Urinary bladder (tissue), 4 donors: ENCODE measurements at places on chromosomes 3 and 15.

DNA sequence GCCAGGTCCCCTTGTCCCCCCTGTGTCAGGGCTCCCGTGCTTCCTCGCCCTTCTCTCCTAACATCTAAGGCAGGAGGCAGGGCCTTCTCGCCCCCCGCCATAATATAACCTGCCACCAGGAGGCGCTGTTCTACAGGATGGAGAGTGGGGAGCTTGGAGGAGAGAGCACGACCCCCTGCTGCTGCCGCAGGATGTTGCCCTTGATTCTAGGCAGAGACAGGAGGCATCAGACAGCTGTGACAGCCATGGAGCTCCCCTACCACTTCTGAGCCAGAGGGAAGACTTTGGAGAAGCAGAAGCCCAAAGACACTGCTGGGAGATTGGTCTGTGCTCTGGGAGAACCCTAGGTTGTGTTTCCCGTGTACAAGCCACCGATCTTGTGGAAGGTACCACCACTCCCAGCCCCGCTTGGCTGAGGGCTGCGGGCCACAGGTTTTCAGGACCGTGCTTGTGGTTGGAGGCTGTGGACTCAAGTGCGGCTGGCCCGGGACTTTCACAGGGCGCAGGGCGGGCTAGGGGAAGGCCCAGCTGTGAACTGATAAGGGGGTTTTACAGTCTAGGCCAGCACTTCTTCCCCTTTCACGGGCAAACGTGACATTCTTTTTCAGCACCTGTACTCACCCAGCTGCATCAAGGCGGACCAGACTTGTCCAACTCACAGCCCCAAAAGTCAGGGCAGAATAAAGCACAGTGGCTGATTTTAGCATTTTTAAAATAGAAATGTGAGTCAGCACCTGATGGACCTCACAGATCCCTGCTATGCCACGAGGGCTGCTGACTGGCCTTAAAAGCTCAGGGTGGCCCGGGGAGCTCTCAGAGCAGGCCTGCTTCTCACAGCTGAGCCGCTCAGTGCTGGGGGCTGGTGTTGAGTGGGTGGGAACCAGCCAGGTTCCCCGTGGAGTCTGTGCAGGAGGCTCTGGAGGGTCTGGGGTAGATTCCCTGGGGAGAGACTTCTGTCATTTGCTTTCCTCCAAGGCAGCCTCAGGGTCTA, 2.6 kb upstream of the TIGIT start:
- no peak for DNase-seq

GRCh38 chr3:67415511-67415910, 238.9 kb downstream of the SUCLG2 start:
- DNase-seq, result no peak

GRCh38 chr3:142588703-142589102, 7.5 kb upstream of the PLS1 start:
- no peak for DNase-seq

GRCh38 chr15:88894348-88894818, 961 bp downstream of the HAPLN3 start:
- no peak for DNase-seq

DNA sequence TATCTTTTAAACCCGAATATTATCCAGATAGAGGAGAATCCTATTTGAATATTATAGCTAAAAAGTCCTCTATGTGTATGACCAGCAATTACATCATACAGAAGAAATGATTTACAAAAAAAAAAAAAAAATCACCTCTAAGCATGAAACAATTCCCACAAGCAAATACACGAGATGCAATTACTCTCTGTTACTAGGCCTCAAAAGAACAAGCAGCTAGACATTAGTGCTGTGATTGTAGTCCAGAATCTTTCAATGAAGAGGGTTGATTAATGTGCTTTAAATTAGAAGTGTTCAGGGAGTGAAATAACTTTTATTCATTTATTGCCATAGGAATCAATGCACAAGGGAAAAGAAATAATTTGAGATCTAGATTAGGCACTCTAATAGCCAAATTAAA, 1379.5 kb upstream of the GBE1 start:
- no peak for DNase-seq

- DNase-seq, result no peak
Measured at GRCh38 chr3:175655351-175655750, 796.2 kb downstream of the NAALADL2 start.

- no peak for DNase-seq
Measured at GRCh38 chr15:69338535-69339213, 40.0 kb downstream of the PAQR5 start.

GRCh38 chr15:36766449-36766848, 187.0 kb downstream of the CDIN1 start:
- DNase-seq, result no peak

- DNase-seq, result no peak
Measured at GRCh38 chr3:59555593-59556315, 505.9 kb upstream of the CFAP20DC start.

DNA sequence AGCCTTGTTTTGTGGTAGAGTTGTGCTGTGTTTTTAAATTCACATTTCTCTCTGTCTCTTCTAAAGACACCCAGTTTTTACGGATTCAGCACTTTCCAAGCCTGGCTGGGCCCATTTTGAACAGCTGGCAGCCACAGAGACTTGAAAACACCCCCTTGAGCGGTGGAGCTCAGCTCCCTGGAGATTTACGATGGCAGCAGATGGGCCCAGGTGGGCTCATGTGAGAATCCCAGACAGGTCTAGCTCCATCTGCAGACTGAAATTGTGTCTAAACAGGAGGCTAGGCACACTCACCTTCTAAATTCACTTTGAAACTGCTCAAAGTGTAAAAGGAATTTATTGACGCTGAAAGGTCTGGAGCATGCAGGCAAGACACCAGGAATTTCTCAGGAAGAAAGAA, 232.0 kb upstream of the HES1 start:
- no peak for DNase-seq

GRCh38 chr3:51271172-51271571, 113.9 kb upstream of the MANF start:
- no peak for DNase-seq

DNA sequence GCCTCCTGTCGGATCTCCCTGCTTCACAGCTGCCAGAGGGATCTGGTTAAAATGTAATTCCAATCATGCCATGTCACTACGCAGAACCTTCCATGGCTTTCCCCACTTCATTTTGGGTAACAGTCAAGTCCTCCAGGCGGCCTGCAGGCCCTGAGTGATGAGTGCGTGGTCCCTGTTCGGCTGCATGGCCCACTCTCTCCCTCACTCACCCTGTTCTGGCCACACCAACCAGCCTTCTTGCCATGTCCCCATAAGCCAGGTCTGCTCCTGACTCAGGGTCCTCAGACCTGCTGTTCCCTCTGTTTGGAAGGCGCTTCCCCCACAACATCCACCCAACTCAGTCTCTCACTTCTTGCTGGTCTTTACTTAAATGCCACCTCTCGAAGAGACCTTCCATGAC, 41.6 kb upstream of the LINGO1 start:
- no peak for DNase-seq

DNA sequence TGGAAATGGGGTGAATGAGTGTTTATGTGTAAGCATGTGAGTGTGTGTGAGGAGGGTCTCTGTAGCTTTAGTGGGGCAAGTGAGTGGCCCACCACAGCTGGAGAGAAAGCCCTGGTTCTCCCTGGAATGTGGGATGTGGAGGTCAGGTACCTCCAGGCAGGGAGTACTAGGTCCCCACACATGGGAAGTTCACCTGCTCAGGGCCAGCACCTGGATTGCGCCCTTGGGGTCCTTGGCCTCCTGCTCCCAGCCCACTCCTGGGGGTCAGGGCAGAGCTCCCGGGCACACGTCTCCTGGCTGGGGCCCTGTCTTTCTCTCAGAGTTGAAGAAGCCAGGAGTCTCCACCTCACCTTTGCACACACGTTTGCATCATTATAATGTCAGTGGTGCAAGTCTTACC, 40.0 kb upstream of the TMCC1 start:
- DNase-seq, result no peak

- no peak for DNase-seq
Measured at GRCh38 chr3:117105686-117106085, 396.1 kb downstream of the TUSC7 start.

GRCh38 chr3:107206141-107206540, 171.1 kb upstream of the CCDC54 start:
- DNase-seq, result no peak

DNA sequence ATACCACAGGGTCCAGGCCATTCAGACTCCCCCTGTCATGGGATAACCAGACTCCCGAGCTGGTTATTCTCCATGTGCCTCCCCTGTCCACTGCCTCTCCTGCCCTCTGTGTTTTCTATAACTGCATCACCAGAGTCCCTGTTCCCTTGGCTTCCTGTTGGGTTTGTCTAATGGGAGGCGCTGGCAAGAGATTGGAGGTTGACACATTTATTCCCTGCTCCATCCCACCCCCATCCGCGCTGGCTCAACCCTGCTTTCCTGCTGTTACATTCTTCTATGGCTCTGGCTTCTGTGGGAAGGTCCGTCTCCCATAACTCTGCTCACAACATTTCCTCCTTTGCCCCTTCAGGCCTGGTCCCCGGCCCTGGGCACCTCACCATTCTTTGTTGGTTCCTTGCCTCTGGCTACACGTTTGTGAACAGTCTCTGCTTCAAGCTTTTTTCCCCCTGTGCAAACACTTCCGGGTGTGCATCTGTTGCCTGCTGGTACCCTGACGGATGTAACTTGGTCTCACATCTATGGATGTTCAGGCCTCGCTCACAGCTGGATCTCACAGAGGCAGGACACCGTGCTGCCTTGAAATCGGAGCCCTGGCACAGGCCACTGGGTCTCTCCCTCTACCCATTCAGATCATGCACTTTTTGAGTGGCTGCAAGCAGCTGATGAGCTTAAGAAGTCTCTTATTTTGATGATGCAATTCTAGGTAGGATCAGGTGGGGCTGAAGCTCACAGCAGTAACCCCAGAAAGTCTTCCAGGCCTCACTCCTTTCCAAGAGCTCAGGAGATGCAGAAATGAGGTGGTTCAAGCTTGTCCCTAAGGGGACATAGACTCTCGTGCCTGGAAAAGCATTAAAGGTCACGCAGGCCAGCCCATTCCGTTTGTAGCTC, 68.6 kb upstream of the ATP13A3 start:
- no peak for DNase-seq

- no peak for DNase-seq
Measured at GRCh38 chr15:69906256-69907185, 191.2 kb downstream of the TLE3 start.
